ENCODE measurements at places on chromosomes 4 and X.

GRCh38 chr4:55398461-55398860 lies 2.7 kb downstream of the TMEM165 start:
- no peak for DNase-seq

GRCh38 chr4:129545599-129546278 lies 449.8 kb downstream of the C4orf33 start:
- no peak for DNase-seq

GRCh38 chrX:20374900-20375438 lies 108.3 kb upstream of the RPS6KA3 start:
- DNase-seq: no peak

DNA sequence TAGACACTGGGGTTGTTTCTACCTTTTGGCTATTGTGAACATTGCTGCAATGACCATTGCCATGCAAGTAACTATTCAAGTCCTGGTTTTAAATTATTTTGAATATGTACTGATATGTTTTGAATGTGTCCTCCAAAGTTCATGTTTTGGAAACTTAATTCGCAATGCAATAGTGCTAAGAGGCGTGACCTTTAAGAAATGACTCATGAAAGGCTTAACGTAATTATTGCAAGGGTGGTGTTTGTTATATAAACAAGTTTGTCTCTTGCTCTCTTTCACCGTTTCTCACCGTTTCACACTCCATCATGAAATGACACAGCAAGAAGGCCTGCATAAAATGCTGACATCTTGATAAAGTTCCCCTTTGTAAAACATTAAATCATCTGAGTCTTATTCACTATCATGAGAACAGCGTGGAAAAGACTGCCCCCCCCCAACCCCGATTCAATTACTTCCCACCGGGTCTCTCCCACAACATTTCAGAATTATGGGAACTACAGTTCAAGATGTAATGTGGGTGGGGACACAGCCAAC lies 506.9 kb upstream of the FAM47C start:
- DNase-seq: no peak

DNA sequence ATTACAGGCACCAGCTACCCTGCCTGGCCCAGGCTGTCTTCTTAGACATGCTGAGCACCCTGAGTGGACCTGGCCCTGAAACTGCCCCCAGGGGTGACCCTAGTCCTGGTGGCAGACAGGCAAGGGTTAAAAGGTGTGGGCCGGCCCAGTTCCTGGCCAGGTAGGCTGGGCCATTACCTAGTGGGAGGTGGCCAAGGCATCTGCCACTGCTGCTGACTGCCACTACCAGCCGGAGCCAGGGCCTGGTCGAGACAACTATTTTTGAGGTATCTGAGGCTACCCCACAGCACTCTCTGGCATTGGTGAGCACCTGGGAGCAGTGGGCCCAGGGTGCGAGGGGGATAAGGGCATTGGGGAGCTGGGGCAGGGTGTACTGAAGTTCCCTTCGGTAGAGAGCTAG lies at the start of gene CCDC120:
Gene CCDC120, plus strand, starts transcription at position 206 of the 400 bp plus-strand sequence. CDS start 3,043 bp downstream, outside the sequence.
- no peak for DNase-seq

DNA sequence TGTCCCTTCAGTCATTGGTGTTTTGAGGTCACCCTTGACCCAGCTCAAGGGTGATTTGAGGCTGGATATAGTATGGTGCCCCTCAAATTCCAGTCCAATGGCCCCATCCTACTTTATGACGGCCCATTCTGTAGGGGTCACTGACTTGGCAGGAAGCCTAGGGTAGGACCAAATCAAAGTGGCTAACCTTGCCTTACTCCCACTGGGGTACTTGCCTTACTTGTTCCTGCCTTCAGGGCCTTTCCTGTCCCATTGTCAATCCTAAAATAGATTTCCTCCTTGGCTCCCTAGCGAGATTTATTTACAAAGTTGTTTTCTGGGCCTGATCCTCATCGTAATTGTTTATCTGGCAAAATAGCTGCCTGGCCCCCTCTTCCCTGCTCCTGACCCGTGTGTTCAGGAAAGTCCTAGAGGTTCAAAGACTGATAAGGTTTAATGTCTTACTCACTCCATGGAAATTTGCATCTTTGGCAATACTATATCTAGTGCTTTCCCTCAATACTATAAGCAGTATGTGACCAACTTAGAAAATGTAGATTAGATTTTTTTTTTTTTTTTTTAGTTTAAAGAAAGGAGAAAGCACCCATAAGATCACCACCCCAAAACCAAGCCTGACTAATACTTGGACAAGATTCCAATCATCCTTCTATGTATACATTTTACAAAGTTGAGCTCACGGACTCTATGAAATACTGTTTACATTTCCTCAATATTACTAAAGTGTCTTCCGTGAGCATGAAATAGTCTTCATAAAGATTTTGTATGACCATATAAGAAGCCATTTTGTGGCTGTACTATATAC lies 44.8 kb downstream of the MSN start:
- DNase-seq: no peak

DNA sequence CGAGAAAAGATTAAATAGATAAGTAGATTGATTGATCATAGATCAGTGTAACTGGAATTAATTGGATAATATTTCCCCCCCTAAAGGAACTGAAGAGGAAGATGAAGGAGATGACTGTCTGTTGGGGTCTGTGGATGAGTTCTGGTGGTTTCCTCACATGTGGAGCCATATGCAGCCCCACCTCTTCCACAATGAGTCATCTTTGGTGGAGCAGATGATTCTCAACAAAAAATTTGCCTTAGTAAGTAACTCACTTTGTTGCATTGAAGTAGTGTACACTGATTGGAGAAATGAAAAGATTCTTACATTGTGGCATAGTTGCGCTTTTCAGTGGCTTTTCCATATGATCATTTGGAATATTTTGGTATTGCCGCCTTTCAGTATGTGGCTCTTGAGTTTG lies 80.4 kb downstream of the NDST3 start:
- no peak for DNase-seq

DNA sequence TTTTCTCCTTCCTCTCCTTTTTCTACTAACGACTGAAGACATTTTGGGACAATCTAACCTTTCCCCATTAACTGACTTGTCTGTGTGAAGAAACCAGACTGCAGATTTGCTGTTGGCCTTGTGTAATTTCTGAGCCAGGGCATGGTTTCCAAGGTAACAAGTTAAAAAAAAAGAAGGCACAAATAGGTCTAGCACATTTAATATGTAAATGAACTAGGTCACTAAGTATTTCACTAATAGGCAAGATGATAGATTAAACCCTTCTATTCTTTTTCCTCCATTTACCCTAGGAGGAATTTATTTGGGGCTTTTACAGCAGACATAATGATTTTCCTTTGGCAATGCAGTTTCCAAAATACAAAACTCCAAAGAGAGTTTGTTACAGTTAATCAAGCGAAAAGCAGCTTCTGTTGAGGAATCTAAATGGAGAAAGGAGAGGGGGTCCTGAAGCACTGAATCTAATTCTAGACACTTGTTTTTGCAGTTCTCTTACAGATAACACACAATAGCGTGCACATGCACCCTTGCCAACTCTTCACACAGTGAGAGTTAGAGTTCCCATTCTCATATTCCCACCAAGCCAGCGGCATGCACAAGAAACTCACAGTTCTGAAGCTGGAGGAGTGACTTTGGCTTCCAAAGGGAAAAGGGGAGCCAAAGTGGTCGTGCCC lies 72.0 kb downstream of the TSPAN5 start:
- no peak for DNase-seq

DNA sequence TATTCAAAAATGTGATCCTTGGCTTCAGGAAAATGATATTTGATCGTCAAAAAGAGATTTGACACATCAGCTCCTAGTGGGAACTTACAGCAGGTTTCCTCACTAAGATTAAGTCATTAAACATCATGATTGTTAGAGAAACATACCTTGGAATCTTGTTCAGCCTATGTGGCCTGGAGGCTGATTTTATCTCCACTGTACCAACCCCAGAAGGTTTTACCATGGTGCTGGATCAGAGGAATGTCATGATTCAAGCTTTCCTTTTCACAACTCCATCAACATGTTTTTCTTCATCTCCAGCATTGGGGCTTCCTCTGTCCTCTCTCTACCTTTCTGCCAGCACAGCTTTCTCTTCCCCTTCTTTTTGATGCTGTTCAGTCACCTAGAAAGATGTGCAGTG lies 68.4 kb upstream of the MID1IP1 start:
- DNase-seq: no peak

DNA sequence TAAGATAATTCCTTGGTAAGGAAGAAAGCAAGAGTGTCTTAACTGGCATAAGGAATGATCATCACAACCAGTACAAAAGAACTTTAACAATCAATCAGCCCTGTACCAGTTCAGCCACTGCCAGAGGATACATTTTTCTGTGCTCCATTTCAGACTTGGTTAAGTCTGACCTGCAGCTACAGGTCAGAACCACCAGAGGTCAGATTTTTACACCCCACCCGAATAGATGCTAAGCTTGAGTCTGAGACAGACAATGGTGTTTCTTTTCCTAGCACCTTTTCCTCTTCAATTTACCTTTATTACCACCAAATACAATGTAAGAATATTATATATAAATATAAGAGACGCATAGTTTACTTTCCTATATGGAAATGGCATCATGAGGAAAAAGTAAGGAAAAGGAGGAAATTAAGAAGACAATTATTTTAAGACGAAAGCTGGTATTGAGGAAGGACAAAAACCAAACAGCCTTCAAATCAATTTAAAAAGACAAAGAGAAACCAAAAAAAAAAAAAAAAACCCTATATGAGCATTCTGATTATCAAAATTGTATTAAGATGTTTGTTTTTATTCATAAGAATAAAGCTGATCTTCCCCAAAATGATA lies 215.3 kb upstream of the TTC29 start:
- DNase-seq: no peak

DNA sequence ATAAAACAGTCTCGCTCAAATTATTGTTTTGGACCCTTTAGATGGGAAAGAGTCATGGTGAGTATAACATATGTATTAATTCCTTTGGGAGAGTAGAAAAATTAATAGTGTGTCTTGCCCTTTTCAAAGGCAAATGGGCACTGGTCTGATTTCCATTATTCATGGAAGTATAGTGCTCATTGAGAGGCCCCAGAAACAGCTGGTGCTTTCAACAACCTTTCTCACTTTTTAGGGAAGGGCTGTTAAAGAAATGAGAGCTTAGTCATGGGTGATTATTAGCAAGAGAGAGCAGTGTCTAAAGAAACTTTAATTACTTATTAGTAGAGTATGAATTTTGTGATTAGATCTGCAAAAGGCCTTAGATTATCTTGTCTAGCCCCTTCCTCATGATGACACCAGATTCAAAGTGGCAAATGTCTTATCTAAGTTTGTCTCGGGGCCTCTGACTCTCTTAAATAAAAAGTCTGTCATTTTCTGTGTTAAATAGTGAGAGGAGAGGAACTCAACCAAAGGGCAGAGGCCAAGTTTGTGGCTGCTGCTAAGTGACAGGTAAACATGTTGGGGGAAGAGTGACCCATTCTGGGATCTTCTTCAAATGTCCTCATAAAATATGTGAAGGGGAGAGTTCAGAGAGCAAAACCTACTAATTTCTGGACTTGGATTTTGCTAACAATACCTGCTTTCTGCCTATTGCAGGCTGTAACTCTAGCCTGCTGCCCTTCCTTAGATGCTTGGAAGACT lies 110.6 kb downstream of the REPS2 start:
- DNase-seq: no peak

GRCh38 chrX:151183912-151184565 lies 7.7 kb downstream of the GPR50 start:
- DNase-seq: no peak

DNA sequence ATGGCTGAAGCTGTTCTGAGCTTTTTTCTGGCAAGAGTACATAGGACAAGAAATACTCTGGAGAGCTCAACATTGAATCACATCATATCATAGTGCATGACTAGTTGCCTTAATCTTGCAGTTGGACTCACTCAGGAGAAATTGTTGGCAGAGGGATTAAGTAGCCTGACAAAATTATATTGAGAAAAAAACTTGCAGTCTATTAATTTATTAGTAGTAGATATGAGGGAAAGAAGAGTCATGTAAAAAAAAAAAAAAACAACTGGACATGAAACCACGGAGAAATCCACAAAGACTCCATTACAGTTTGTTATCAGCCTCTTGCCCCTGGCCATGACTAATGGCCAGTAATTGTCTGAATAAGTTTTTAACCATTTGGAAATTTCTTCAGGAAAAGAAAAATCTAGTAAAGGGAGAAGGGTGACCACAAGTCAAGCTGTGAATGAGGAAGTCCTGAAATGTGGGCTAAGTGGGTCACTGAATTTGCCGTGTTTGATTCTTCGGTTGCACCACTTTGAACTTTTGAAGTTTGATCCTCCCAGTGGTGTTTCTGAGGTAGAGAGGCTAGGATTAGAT lies 45.6 kb downstream of the FHL1 start:
- DNase-seq: no peak

DNA sequence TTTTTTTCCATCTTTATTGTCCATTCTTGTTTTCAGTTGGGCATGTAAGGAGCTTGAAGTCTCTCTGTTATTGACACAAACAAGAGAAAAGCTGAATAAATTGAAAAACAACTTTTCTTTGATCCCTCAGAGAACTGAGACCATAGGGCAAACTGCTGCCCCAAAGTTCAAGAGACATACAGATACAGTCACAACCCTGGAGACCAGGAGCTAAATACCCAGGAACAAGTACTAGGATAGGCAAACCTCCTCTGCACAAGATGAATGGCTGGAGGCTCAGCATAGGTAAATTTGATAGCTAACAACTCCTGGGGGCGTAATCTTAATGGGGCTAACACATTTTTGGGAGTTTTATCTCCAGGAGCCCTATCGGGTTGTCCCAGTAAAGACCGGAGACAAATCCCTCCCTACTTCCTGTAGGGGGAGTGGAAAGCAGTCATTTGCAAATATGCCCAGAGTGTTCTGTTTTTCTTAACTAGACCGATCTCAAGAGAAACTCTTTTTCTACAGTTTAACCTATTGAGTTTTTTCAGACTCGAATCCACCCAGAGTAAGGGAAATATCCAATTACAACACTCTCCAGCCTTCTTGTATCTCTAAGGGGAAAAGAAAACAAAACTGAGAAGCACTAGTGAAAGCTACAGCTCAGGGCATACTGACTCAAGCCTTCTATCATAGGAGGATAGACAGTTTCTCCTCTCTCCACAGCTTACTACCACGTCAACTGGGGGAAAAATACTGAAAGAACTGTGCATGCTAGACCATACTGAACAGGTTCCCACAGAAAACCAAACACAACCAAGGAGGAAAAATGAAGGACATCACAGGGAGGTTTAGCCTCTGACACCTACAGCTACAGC lies 23.1 kb downstream of the MAGEA8 start:
- no peak for DNase-seq

DNA sequence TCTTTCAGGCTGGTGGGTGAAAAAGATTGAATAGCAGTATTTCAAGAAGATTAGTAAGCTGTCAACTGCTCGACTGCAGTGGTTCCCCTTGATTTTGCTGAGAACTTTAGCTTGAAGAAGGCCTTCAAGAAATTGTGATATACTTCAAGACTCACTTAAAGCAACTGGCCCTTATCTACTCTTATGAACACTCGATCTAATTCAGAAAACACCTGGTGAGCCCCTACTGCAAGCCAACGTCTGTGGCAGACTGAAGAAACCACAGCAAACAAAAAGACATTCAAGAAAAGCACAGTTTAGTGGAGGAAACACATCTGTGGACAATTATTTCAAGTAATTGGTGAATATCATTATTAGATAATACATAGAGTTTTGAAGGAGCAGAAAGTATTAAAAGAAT lies 119.0 kb downstream of the INPP4B start:
- DNase-seq: no peak

Measured in H1 (cell line).